Fibroblast of the aortic adventitia (primary cell): ENCODE measurements at places on chromosomes 1 and 21.

GRCh38 chr1:184858288-184858687 lies 103.6 kb upstream of the EDEM3 start:
- no peak for DNase-seq

DNA sequence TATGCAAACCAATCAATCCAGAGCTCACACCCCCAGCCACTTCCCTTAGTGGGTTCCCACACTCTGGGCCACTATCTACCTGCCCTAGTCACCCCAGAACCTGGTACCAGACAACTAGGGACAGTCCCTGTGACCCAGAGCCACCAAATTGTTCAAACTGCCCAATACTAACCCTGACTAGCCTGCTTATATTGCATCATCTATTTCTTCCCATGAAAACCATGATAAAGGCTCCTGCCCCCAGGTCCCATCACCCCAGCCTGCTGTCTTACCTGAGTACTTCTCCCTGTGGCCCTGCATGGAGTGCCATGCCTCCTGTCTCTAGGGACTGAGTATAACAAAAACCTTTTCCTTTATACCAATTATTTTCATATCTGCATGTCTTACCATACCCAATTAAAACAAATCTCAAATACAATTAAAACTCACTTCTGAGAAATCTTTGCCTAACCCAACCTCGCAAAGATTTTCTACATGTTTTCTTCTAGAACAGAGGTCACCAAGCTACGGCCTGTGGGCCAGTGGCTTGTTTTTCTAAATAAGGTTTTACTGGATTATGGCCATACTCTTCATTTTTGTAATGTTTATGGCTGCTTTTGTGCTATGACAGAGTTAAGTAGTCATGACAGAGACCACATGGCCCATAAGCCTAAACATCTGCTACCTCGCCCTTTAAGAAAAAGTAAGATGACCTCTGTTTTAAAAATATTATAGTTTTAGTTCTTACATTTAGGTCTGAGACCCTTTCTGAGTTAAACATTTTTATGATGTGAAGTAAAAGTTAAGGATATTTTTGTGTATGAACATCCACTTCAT lies 31.0 kb upstream of the NID1 start:
- no peak for DNase-seq

- DNase-seq, result no peak
Observed at GRCh38 chr1:157111396-157112165, 12.0 kb upstream of the ETV3L start.

- no peak for DNase-seq
Observed at GRCh38 chr1:41880950-41881885, 37.5 kb downstream of the HIVEP3 start.

- DNase-seq, result no peak
Observed at GRCh38 chr1:51514733-51515132, 4.3 kb downstream of the EPS15 start.

DNA sequence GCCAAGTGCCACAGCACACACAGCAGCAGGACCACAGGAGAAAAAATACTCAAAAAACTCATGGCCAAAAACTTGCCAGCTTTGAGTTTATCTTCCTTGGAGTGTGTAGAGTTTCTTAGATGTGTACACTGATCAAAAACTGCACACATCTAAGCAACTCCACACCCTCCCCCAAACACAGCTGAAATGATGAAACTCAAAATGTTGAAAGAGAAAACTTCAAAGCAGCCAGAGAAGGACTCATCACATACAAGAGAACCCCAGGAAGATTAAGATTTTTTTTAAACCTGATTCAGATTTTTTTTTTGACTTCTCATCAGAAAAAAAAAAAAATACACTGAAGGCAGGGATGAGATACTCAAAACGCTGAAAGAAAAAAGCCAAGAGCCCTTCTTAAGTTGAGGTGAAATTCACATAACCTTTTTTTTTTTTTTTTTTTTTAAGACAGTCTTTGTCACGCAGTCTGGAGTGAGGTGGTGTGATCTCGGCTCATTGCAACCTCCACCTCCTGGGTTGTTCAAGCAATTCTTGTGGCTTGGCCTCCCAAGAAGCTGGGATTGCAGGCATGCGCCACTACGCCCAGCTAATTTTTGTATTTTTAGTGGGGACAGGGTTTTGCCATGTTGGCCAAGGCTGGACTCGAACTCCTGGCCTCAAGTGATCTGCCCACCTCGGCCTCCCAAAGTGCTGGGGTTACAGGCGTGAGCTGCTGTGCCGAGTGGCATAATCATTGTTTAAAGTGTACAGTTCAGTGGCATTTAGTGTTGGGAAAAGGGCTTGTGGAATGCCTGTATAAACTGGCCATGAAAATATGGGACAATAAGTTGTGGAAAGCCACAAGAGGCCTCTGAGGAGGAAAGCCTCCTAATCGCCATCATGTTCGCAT lies 20.9 kb upstream of the PDXK start:
- peak; percentile 28 for DNase-seq

- peak; percentile 14 for DNase-seq
Observed at GRCh38 chr1:162035241-162035640, 11.6 kb upstream of the OLFML2B start.

DNA sequence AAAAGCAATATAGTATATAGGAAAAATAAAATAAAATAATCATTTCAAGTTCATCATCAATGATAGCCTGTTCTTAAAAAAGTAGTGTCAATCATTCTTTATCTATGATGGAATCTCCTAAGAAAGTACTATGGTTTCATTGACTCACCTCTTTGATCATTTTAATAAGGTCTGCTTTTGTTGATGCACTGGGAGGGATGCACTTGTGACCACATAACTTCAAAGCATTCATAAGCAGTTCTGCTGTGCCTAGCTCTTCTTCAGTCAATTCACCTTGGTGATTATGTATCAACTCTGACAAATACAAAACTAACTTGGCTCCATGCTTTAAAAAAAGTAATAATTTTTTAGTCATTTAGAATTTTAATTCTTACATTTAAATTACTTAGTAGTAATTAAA lies 84.8 kb upstream of the GNG4 start:
- DNase-seq, result no peak

DNA sequence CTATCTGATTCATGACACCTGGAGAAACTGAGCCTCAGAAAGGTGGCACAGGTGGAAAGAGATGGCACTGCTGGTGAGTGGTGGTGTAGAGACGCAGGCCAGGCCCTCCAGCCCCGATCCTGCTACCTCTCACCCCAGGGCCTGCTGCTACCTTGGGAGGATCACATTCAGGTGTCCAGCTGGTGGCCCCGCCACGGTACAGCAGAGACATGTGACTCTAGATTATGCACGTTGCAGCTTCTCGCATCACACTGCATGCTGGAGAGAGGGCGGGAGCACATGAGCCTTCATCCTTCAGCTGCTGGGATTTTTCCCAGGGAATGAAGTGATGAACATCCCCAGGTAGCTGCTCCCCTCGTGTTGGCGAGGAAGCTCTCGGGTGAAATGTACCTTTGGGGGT lies 32.9 kb downstream of the KAZN start:
- DNase-seq, result no peak

- DNase-seq, result no peak
Observed at GRCh38 chr1:14780271-14780670, 181.8 kb downstream of the KAZN start.

DNA sequence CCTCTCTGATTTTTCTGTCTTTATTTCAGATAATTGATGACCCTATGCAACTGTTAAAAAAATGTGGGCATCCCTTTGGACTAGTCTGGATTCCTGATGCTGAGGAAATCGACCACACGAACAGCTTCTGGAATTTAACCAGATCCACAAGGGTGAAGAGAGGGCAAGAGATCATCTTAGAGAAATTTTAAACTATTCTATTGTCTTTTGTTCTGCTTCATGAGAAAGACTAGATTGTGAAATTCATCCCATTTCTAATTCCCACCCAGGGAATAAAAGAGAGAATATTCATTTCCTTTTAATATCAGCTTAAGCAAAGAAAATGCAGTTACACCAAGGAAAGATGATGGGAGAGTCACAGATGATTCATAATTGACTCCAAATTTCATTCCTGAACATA lies 71.8 kb downstream of the DUSP10 start:
- peak; percentile 56 for DNase-seq

DNA sequence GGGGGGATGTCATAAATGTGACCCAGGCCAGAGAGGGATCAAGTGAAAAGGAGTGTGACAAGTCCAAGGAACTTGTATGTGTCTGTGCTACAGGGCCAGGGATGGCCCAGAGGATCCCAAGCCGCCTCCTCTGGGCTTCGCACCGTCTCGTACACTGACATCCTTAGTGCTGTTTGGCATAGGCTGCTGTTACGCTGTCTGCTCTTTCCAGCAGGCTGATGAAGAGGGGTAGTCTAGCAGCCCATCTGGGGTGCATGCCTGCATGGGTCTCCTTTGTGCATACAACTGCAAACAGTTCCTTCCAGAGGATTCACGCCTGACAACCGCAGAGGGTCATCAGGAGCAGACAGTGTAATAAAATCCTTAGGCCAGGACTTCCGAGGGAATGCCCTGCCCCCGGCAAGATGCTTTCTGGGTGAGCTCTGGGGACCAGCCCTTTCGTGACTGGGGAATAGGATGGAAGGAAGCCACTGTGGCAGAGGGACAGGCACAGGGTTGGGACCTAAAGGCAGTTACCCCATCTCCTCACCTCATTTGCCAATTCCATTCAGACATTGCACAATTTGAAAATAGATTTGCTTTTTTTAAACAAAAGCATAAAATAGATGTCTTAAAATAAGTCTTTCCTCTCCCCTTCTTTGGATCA lies 6.3 kb upstream of the GOLT1A start:
- DNase-seq, result no peak

- DNase-seq, result no peak
Observed at GRCh38 chr1:244255426-244255965, 196.2 kb downstream of the ADSS2 start.

GRCh38 chr1:91846007-91846638 lies 39.8 kb downstream of the TGFBR3 start:
- peak; percentile 85 for DNase-seq

- no peak for DNase-seq
Observed at GRCh38 chr1:42943166-42943565, 15.5 kb downstream of the SLC2A1 start.

DNA sequence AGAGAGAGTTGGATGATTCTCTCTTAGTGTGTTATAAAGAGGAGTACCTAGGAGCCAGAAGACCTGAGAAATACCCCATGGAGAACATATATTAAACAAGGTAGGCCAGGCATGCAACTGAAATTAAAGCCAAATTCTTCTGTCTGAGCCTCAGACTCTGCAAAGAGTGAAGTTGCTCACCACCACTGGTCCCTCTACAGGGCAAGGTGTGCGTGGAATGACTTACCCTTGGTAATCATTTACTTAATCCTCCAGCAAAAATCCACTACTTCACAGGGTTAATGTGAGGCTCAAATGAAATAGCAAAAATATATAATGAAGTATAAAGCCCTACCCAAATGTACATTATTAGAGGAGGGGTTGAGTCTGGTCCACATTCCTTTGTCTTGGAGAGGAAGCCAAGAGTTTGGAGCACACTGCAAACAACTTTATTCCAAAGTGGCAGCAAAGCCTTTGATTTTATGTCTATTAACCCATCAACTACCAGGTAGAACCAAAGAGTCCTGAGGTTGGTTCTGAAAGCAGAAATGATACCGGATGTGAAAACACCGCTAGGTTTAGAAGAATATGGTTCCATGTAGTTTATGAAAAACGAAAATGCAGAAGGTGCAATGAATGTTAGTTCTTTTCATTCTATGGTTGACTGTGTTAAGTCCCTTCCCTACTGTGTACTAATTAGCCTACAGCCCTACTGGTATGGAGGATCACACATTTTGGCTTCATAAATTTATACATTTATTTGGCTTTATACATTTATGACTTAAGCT lies 8.5 kb downstream of the SSR2 start:
- DNase-seq, result no peak

GRCh38 chr21:19523061-19523460 lies 1119.5 kb upstream of the TMPRSS15 start:
- no peak for DNase-seq

GRCh38 chr1:53552146-53552861 lies 93.1 kb downstream of the DMRTB1 start:
- no peak for DNase-seq

- no peak for DNase-seq
Observed at GRCh38 chr21:39979321-39979720, 112.1 kb downstream of the PCP4 start.

- DNase-seq, result peak; percentile 89
Observed at GRCh38 chr1:31938184-31938975, at the start of gene PTP4A2. TSS of gene PTP4A2 (minus strand) at chr1:31938368. CDS start at chr1:31919065, 19,303 bp downstream.

- peak; percentile 90 for DNase-seq
Observed at GRCh38 chr1:172745014-172745413, 86.1 kb downstream of the FASLG start.

GRCh38 chr21:25569084-25569483 lies 38.2 kb downstream of the MRPL39 start:
- no peak for DNase-seq

DNA sequence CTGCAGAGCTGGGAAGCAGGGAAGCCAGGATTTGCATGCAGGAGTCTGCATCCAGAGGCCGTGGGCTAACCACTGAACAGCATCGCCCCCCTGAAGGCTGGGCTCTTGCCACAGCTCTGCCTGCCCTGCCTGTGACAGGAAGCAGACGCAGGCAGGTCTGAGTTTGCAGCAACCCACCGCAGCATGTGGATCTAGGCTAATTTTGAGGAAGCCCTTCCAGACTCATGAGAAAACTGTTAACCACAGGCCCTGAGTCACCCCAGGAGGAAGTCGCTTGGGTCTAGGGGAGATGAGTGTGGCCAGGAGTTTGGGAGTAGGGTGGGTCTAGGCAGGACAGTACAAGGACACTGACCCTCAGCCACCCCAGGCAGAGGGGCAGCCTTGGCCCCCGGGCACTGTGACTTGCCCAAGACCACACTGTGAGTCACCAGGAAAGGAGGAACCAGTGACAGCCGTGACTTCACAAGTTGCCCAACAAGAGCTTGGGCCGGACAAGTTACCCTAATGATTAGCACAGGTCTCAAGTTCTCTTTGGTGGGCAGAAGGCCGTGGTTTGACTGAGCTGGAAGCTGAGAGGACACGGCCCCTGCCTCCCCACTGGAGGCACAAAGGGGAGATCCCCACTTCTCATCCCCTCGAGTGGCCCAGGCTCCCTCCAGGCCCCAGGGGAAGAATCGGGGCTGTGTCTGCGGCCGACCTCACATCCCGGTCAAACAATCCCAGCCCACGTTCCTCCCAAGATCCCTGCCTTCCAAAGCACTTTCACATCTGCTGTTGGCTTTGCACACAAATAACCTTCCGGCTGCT lies 826 bp downstream of the LAPTM5 start:
- peak; percentile 60 for DNase-seq

DNA sequence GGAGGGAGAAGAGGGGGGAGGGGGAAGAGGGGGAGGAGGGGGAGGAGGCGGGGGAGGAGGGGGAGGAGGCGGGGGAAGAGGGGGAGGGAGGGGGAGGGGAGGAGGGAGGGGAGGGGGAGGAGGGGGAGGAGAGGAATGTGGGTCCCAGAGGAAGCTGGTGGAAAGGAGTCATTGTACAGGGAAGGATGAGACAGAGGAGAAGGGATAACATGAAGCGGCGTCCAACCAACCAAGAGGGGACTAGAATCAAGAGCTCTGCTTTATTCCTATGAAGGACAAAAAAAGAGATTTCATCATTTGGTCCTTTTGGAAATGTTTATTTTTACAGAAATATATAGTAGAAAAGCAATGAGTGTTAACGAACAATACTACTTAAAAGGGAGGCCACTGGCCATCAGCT lies 24.5 kb downstream of the COA6 start:
- no peak for DNase-seq
